ENCODE measurements at places on chromosomes 16 and 17.

DNA sequence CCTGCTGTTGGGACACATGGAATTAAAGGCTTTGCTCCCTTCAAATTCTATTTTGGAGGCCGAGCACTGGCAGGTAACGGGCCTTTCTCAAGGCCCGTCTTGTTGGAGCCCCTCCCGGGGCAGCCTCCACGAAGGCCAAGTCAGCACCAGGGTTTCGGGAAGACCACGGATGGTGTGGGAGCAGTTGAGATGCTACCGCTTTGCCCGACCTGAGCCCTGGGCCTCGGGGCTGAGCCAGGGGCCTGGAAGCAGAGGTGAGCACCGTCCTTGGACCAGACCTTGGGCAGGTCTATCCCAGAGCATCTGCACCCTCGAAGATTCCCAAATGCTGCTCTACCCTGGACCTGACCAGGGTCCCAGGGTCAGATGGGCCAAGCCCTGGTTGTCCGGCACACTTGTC lies 23.0 kb downstream of the C17orf100 start:
- no peak for DNase-seq

DNA sequence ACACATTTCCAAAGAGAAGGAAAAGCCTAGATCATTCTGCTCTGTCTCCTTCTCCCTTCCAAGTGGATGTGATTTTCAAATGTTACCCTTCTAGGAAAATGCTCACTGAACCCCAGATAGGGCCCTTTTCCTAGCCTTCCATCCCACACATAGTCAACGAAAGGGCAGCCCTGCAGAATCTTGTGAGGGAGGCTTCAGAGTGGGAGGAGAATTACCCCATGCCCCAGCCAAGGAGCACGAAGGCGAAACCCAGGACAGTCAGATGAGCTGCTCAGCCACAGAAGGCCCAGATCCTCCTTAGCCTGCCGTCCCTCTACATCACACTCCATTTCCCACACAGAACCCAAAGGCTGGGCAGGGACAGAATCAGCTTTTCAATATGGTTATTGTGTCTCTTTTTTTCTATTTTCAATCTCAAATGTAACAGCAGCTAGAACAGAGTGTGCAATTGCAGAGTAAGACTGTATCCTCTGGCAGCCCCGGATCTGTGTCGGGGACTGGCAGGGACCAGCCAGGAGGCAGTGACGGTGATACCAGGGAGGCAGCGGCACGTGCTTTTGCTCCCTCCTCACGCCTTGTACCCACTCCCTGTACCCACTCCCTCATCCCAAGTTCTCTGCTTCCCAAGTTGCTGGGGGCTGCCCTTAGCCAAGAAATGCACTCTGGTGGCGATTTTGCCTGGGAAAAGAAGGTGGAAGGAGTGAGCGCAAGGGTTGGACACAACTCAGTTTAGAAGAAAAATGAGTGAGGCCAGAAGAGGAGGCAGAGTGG lies 3.7 kb upstream of the SDK2 start:
- no peak for DNase-seq

- DNase-seq, result no peak
Observed at GRCh38 chr16:1216296-1216619, 8.8 kb downstream of the TPSG1 start.

DNA sequence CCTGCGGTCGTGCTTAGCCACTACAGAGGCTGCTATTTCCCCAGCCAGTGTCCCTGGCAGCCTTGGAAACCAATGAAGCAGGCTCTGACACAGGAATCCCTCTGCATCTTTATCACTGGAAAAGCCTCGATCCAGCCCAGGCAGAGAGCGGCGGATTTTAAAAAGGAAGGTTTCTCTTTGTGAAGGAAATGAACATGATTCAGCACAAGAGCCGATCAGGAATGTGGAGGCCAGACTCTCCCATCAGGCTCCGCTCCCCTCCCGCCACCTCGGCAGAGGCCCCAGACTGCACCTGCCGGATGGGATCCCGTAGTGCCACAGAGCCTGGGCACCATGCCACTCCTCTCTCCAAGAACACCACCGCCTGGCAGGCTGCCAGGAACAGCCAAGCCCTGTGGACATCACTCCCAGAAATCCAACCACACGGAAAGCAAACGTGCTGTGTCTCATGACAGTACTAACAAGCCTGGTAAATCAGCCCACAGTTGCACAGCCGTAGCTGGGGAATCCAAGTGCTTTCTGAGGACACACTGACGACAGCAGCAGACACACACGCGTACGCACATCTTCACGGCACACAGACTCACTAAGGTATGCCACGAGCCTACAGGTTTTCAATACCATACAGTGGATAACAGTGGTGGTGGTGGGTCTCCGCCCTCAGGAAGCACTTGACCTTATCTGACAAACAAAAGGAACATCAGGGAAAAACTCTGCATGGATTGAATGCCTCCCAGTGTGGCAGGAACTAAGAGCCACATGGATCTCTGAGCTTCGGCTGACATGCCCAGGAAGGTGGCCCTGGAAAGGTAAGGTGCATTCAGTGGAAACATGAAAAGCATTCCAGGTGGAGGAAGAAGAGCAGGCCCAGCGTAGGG lies 5.4 kb downstream of the LRRC75A start:
- DNase-seq, result no peak

DNA sequence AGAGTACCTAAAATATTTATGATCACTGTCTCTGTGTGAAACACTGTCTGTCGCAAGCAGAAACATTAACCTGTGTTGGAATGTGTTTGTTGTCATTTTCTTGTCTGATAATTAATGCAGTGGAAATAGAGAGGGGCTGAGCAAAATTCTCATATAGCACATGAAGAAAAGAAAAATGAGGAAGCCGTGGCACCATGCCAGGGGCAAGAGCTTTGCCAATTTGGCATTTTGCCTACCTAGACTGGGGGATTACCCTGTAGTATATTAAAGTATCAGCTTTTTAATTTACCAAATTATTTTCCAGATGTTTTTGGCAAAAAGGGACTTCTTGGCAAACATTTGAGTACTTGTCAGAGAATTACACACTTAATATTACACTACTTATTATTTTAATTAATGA lies 1326.6 kb upstream of the GOT2 start:
- DNase-seq, result no peak

DNA sequence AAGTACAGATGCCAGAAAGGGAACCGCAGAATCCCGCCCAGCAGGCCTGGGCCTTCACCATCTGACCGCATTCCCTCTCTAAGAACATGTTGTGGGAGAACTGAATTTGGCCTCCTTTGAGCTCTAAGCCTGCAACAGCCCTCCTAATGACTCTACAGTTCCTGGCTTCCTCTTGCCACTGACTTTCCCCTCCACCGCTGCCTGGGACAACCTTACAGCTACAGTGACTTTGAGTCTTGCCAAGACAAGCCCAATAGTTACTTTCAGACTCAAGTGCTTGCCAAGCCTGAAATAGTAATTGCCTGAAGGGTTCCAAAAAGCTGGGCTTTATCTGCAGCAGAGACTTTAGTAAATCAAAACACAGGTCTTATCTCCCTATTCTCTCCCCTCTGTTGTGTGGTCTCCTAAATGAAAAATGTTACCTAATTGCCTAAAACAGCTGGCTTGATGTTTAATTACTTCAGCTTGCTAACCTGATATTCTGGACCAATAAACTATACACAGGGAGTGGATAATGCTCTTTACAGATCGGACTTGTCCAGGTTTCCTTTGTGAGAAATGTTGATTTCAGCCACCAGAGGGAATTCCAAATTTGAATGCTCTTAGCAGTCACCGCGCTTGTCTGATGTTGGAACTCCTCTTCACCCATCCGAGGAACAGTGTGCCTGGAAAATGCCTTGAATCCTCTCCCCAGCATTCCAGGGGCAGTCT lies 85.1 kb upstream of the TBX2 start:
- no peak for DNase-seq

DNA sequence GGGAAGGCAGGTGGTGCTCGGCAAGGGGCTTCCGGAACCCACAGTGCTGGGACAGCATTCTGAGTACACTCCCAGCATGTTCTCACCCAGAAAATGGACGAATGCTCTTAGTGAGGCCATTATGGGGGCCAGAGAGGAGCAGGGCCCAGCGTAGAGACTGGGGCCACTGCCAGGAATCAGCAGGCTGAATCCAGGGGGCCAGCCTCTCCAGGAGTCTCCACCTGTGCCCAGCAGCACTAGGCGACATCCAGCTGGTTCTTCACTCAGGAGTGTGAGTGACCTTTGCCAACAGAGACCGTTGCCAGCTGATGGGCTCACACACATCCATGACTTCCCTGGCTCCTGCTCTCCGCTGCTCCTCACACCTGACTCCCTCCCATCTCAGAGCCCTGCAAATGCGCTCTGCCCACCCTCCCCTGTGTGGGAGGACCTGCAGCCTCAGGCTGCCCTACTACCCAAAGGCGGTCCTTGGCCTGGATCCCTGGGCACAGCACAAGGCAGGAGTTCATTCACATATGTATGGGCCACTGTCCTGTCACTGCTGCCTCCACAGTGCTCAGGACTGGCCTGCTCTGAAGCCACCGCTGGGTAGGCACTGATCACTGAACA lies 5.1 kb downstream of the RHBDF1 start:
- no peak for DNase-seq

DNA sequence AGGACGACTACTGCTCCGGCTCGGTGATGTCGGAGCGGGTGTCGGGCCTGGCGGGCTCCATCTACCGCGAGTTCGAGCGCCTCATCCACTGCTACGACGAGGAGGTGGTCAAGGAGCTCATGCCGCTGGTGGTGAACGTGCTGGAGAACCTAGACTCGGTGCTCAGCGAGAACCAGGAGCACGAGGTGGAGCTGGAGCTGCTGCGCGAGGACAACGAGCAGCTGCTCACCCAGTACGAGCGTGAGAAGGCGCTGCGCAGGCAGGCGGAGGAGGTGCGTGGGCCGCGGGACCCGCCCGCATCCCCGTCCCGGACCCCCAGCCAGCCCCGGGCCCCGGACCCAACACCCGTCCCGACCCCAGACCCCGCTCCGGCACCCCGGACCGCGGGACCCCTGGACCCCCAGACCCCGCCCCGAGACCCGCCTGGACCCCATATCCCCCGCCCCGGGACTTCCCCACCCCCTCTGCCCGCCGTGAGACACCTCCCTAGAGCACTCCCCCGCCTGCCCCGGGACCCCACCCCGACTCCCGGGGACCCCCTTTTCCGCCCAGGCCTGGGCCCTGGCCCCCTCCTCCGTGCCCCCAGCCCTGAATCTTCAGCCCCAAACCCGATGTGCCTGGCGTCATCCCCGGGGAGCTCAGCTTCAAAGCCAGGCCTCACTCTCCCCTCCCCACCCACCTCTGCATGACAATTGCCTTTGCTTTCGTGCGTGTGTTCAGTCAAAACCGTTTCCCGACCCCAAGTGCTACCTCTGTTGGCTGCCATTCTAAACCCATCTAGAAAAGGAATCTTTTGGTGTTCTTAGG lies 594 bp downstream of the MAPK8IP3 start:
- DNase-seq, result no peak

GRCh38 chr17:82489851-82490511 lies 29.6 kb upstream of the FOXK2 start:
- DNase-seq, result no peak

DNA sequence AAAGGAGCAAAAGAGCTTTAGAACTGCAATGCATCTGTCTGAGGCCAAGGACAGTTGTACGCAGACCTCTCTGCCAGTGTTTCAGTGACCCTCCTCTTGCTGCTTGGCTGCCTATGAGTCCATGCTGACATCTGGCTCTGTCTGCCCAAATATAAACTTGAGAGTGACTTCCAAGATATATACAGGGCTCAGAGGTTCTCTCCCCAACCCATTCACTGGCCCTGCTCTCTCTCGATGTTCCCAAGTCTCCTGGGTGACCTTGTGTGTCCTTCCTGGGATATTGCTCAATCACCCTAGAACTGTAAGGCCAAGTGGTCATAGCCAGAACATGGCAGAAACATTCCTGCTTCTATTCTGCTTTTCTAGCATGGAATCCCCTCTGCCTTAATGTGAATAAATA lies 716.3 kb downstream of the WWOX start:
- no peak for DNase-seq

DNA sequence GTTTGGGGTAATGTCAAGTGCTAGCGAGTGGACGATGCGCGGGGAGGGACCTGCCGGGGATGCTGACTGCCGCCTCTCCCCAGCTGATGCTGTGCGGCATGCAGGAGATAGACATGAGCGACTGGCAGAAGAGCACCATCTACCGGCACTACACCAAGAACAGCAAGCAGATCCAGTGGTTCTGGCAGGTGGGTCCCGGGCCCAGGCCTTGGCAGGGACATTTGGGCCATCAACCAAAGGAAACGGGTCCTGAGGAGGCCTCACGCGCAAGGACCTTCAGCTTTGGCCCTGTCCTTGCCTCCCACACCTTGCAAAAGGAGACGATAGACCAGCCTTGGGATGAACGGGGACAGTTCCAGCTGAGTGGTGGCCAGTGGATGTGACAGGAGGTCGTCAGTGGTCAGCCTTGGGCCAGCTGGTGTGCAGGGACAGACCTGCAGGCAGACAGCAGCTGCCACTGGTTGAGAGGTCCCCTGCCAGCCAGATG lies 13.6 kb upstream of the CLEC18A start:
- DNase-seq, result no peak

- DNase-seq, result no peak
Observed at GRCh38 chr17:37604556-37604955, 4.7 kb downstream of the SYNRG start.

DNA sequence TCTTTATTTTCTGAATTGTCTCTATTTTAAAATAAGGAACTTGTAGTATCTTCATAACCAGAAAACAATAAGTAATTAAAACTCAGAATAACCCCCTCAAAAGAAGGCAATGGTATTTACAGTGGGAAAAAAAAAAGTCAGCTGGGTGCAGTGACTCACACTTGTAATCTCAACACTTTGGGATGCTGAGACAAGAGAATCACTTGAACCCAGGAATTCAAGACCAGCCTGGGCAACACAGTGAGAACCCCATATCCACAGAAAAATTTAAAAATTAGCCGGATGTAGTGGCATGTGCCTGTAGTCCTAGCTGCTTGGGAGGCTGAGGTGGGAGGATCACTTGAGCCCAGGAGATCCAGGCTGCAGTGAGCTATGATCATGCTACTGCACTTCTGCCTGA lies 33.5 kb downstream of the ADAM11 start:
- no peak for DNase-seq

DNA sequence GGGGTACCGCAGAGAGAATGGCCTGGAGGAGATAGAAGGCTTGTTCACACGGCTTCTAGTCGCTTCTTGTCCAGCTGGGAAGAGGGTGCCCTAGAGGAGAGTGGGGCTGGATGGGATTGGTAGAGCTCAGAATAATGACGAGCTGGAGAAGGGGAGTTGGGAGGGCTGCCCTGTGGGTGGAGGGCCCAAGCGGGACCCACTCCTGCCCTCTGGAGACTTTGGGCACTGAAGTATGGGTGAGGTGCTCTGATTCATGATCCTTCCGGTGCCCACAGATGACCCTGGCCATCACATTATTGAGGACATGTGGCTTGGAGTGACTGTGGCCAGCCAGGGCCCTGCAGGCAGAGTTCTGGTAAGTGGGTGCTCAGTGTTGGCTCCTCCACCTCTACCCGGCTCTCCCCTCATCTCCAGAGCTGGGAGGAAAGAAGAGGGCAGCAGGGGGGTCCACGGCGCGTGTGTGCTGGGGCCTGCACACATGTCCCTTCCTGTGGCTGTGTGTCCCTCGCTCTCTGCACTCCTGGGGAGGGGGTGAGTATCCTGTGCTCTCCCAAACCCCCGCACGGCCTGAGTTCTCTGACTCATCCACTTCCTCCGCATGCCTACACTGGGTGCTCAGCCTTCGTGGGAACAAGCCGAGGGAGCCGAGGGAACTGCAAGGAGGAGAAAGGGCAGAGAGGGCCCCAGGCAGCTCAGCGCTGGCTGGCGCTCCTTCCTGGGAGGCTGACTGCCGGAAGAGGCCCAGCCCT lies 8.5 kb downstream of the ITGA3 start:
- no peak for DNase-seq

All from cortex of kidney (tissue), 1 donor.